T-cell (primary cell): ENCODE measurements at places on chromosomes 5 and 9. TPM values are rescaled to one million over a fixed set of nuclear protein-coding genes. Genes with fewer than 3 reads are reported as not detected.

CRHBP gene
- total RNA-seq, result 0.93 TPM

ADAMTS12 gene
- not detected for total RNA-seq

GLRA1 gene
- total RNA-seq, result not detected

KIF24 gene
- 0.29 TPM for total RNA-seq

PCA3 gene
- not detected for total RNA-seq

RAB3C gene
- not detected for total RNA-seq

PCDHGA8 gene
- total RNA-seq, result 0.13 TPM

PAX5 gene
- 1.7 TPM for total RNA-seq

DNA sequence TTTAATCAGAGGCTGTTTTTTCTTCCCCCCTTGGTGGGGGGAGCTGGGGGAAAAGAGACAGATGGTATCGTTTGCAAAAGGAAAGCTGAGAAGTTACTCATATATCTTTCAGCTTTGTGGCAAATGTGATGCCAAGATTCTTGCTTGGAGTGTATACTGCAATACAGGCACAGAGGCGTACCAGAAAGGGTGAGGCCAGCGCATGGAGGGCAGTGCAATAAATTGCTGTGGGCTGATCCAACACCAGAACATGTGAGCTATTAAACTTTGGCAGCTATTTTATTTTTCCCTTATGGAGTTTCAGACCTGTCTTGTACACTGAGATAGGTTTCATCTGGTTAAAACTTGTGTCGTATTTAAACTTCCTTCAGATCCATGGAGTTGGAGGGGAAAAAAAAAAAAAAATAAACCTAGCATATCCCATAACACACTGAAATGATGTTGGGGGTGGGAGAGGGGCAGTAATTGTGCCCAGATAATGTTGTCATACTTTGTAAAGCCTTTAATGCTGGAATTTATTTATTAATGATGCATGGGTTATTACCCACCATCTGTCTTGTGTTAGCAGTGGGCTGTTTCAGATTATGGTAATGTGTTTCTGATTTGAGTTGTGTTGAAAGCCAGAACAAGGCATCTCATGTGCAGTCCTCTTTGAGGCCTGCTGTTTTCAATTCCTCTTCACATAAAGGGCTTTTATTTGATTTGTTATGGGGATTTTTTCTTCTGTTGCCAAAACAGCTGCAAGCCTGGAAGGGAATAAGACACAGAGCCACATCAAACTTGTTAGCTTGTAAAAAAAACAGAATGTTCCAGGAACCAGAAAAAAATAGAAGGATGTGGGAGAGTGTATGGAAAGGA, 891.3 kb downstream of the TLE1 start:
- no peak for DNase-seq

DNA sequence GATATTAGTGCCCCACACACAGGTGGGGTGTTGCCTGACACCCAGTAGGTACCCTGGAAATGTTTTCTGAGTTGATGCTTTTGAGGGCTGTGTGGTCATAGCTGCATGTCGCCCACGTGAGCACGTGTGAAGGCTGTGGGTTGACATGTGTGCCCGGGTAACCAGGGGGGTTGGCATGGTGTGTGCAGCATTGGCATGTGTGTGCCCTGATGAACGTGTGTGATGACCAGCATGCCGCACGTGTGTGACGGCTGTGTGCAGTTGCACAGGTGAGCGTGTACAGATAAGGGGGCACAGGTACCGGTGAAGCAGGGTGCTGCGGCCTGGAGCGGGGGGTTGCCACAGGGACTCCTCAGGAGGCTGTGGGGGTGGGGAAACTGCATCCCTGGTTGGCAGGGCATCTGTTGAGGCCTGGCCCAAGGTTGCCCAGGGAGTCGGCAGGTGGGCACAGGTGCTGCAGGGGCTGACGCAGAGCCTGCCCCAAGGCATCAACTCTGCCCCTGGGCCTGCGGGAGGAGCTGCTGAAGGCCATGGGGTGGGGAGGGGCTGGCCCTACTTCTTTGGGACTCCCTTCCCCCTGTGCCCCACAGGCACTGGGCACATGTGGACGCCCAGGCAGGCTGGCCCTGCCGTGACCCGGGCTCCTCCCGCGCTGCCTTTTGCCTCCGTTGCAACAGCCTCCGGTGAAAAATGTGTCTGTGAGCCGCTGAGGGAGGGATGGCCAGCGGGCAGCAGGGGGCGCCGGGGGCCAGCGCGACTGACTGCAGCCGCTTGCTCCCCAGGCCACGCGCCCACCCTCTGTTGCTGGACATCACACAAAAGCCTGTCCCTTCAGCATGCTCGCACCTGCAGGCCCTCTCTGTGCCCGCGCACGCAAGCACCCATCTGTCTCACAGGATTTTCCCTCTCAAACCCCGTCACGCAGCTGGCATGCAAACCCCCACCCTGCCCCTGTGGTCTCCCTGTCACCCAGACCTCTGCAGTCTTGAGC, 2.2 kb downstream of the UNC5A start:
- DNase-seq, result no peak

- DNase-seq, result no peak
These were observed 22.3 kb upstream of the CNOT6 start for GRCh38 chr5:180471866-180472265.

GRCh38 chr5:114101153-114101552, 260.7 kb upstream of the KCNN2 start:
- no peak for DNase-seq

DNA sequence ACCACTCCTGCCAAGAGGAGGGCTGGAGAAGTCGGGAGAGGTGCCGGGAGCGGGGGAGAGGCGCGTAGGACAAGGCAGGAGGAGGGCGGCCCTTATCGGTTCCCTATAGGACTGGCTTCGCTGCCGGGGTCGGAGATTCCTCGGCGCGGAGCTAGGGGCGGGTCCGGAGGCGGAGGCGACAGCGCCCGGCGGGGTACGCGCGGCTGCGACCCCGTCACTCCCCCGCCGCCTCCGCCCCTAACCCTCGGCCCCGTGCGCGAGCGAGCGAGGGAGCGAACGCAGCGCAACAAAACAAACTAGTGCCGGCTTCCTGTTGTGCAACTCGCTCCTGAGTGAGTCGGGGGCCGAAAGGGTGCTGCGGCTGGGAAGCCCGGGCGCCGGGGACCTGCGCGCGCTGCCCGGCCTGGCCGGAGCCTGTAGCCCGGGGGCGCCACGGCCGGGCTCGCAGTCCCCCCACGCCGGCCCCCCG, 2.0 kb downstream of the GLIS3 start:
- DNase-seq, result peak; percentile 44

DNA sequence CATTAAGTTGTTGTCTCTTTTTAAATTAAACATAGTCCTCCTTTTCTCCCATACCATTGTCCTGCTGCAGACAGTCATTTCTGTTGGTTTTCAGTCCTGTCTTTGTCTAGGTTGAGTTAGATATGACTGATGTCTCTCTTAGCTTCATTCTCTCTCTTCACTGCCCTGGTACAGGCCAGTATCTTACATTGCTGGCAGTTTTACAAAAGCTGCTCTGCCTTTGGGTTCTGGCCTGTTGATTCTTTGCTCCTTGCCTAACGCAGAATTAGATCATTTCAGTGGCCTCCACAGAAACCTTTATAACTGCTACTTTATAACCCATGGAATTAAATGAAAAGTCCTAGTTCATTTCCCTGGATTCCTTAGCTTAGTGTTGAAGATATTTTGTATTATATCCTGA, 33.7 kb downstream of the GPR21 start:
- no peak for DNase-seq

- no peak for DNase-seq
These were observed 75.1 kb downstream of the OXCT1 start for GRCh38 chr5:41795125-41795524.

- DNase-seq, result no peak
These were observed 145.6 kb upstream of the CDH12 start for GRCh38 chr5:22998774-22999173.

GRCh38 chr5:51387884-51388275, 4.6 kb downstream of the ISL1 start:
- DNase-seq, result no peak
